ENCODE measurements at places on chromosomes 13 and 19.
A peak's percentile ranks its signal among the peaks of the same experiment; 100 is the strongest.

DNA sequence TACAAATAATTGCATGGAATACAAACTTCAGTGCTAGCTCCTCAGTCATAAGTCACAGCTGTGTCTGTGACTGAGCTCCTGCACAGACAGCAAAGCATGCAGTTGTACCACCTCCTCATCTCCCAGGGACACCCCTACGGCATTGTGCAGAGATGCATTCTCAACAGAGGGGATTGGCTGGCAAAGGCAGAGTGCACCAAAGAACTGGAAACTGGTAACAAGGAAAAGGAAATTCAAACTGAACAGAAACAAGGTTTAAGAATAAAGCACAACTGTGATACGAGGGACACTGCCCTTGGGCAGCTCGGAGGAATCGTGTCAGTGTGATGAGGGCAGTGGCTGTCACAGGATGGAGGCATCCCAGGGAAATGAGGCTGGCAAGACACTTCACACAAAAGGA is 126.1 kb upstream of the SOX1 start:
- no peak for DNase-seq

DNA sequence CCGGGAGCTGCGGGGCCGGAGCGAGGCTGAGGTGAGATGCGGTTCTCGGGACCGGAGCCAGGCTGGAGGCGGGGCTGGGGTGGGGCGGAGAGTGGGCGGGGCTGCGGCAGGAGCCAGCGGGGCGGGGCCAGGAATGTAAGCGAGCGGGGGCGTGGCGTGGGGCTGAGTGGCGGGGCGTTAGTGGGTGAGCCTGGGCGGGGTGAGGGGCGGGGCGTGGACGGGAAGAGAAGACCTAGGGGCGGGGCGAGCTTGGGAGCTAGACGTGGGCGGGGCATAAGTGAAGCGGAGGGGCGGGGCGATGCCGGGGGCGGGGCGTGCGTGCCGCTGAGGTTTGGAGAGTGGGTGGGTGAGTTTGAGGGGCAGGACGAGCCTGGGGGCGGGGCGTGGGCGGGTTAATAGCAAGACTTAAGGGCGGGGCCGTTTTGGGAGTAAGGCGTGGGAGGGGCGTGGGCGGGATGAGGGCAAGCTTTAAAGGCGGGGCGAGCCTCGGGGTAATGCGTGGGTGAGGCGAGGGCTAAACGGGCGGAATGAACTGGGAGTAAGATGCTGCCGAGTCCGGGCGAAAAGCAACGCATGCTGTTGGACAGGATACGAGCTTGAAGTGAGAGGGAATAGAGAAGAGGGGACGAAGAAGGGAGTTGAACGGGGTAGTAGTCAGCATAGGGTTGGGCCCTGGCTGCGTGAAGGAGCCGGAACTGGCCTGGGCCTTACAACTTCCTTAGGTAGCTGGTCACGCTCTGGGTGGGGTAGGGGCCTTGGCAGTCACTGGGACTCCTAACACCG is 572 bp downstream of the SNAPC2 start:
- DNase-seq, result peak; percentile 100

DNA sequence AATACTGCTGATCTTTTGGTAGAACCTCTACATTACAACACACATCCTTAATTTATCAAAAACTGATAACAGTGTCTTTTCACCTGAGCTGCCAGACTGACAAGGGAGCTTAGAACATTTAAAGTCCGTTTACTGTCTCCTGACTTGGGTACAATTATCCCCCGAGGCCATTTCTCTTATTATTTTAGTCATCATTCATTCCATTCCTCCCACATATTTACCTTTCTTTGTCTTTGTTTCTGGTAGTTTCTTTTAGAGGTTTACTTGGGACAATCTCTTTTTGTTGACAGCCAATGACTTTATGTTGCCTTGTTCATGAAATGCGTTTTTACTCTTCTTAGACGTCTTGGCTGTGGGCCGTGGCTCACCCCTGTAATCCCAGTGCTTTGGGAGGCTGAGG is 186.9 kb downstream of the PCCA start:
- DNase-seq, result no peak

DNA sequence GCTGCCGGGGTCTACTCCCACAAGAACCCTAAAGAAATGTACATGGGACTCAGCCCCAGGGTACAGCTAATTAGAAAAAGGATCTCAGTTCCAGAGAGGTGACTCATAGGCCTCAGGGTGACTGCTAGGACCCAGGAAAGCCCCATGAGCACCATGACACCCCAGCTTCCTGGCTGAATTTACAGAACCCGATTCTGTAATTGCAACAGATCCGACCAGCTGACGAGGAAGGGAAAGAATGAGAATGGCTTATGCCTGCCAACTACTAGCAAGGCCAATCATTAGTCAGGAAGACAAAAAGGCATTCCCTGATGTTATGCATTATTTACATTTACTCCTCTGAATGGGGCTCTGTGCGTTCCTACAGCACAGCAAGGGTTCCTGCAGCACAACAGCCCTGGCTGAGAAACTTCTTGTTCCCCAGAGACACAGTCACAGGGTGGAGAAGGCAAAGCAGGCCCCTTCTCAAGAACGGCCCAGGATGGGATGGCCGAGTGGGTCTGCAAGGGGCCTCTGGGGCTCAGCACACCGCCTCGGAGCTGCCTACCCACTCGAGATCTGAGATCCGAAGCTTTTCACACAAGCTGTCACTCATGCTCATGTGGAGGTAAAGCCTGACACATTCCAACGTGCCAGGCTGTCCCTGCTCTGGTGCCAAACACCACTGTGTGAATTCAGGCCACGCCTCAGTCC is 27.2 kb downstream of the PBX4 start:
- peak; percentile 71 for DNase-seq

DNA sequence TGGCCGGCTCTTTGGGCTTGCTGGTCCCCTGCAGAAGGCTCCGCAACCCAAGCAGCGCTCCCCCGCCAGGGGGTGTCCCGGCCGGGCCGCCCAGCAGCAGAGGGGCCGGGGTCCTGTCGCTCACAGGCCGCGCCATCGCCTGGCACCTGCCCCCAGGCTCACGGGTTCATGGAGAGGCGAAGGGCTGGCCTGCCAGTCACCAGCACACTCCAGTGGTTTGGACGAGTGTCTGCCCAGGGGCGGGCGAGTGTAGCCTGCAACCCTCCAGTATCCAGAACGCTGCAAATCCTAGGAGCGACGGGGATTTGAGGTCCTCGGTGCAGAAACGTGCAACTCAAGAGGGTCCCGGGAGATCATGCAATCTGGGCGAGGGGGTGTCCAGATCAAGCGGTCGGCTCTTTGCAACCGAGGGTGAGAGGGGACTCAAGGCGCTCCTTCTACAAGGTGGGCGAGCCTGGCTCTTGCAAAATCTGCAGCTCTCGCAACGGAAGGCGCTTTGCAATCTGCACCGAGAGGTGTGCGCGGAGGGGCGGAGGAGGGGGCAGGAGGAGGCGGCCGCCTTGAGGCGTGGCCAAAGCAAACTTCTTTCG is at the start of gene DBP:
Gene DBP, minus strand, starts transcription at position 521 of the 590 bp plus-strand sequence. Its CDS starts 385 bp downstream, at position 136.
- peak; percentile 44 for DNase-seq

DNA sequence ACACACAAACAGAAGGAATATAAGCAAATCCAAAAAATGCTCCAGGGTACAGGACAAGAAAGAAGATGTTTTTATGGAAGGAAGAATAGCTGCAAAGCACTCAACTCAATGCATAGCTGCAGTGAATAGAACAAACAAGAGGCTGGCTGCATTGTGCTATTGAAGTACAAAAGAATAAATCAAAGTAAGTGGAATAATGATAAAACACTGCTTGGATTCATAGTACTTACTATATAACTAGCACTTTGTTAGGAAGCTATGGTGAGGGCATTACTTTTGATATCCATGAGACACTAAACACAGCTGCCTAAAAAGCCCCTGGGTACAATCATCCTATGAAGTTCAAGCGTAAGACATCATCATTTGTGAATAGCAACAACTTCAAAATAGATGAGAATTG is 350.1 kb downstream of the PCDH9 start:
- no peak for DNase-seq

- DNase-seq, result peak; percentile 77
These were observed 2.3 kb downstream of the MIDN start for GRCh38 chr19:1250437-1251260.

DNA sequence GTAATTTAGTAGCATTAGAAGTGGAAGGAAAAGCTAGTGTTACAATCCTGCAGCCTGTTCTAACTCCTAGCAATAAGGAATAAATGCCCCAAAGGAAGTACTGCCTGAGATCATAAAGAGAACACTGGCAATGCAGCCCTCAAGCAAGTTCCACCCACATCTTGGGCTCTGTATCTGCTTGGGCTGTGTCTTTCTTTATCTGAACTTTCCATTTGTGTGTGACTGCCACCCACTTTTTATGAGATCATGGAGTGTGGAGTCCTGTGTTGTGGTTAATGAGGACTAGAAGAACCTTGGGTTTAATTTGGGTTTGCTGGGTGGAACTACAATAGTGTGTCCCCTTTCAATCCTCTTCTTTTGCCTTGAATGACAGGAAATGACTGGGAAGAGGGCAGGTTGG is 38.2 kb downstream of the RFXAP start:
- no peak for DNase-seq

- DNase-seq, result no peak
These were observed 107.4 kb upstream of the ARGLU1 start for GRCh38 chr13:106675311-106675710.

DNA sequence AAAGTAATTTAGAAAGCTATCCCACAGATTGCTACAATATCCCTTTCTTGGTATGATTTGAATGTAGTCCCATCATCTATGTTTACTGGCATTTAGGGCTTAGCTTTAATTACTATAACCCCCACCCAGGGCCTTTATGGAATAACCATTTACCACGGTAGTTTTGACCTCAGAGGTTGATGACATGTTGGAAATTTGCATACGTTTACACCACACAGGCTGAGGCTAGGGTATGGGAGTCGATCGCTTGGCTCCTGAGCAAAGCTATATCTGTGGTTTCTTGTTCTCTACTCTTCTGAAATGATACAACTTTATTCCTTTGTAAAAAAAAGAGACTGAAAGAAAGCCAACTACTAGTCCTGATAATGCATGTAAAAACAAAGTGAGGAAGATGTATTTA is 28.2 kb upstream of the RFC3 start:
- DNase-seq, result no peak

- no peak for DNase-seq
These were observed 9.0 kb upstream of the MYDGF start for GRCh38 chr19:4678881-4679790.

GRCh38 chr19:15330801-15331418 is 1.4 kb downstream of the BRD4 start:
- DNase-seq, result no peak

DNA sequence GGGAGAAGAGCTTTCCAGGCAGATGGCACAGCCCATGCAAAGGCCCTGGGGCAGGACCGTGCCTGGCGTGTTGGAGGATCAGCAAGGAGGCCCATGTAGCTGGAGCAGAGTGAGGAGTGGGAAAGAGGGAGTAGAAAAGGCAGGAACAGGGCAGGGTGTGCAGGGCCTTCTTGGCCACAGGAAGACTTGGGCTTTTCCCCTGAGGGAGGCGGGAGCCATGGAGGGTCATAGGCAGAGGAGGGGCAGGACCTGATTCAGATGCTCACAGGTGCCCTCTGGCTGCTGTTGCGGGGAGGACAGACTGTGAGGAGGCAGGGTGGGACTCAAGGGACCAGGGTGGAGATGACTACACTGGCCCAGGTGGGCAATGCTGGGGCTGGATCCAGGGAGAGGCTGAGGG is 13.8 kb upstream of the PTPRS start:
- DNase-seq, result no peak

- DNase-seq, result no peak
These were observed 437.7 kb downstream of the TSHZ3 start for GRCh38 chr19:30911491-30911890.

DNA sequence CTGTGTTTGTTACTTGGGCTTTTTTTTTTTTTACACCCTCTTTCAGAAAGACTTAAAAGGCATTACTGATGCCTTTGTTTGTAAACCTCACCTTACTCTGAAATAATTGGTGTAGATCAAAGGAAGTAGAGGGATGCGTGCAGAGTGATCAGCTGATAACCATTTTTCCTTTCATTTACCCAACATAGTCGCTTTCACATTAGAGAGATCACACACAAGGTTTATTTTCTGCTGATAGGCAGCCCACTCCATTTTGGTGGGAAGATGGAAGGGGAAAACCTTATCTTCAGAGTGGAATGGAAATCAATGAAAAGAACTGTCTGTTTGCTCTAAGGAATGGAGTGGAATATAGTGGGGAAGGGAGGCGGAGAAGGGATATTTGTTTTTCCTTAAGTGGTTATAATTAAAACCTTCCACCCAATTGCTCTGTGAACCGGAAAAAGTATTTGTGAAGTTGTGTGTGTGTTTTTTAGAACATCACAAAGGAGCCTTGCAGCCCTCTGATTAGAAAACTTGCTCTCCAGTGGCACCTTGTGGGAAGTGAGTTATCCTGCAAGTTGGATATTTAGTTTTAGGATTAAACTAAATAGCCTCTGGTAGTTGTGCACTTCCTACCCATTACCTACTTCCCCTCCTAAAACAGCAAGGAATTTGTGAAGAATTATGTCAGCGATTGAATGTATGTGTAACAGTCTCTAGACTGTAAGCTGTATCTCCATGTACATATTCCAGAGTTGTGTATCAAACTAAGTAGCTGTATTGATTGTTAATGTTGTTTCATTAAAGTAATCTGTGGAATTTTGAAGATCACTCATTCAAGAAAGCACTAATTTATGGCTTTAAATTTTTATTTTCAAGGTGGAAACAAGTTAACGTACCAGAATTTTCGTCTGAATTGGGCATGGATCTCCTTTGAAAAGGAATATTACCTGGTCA is 76.8 kb downstream of the FREM2 start:
- DNase-seq, result no peak

- no peak for DNase-seq
These were observed 15.8 kb upstream of the CLDN10 start for GRCh38 chr13:95536632-95537241.

- DNase-seq, result no peak
These were observed 299.0 kb downstream of the KLF12 start for GRCh38 chr13:73835138-73835721.

DNA sequence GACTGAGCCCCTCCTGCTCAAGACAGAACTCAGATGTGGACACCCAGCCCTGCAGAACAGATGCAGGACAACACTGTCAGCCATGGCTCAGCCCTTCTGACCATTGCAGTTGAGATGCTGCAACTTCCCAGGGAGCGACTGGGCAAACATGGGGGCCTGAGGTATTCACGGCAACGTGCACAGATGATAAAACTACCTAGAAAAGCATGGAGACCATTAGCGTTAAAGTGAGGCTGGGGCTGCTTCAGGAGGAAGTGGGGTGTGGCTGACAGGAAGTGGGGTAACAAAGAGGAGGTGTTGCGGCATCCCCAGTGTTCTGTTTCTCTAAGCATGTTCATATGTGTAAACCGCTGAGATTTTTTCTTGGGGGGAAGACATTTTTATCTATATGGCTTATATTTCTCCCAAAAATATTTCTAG is 1.3 kb upstream of the SIGLEC9 start:
- peak; percentile 71 for DNase-seq

DNA sequence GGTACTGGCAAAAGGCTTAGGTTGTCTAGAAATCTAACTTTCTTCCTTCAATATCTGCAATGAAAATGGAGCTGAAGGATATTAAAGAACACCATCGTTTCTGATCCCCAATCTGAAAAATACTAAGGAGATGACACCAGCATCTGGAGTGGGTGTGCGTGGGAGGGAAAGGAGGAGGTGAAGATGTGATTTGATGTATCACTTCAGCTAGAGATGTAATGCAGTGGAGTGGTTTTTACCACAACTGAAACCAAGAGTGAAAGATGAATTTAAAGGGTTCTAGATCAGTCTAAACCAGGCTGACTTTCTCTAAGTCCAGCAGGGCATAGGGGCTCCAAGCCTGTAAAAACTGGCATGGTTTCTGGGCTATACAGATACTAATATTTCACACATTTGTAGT is 148.4 kb downstream of the AKAP11 start:
- DNase-seq, result no peak
